NCI-H1048 (cell line): ENCODE measurements at places on chromosomes 11 and 22.
A peak's percentile ranks its signal among the peaks of the same experiment; 100 is the strongest.

GRCh38 chr11:5938603-5938965, 3.5 kb upstream of the OR56A3 start:
- DNase-seq = no peak

DNA sequence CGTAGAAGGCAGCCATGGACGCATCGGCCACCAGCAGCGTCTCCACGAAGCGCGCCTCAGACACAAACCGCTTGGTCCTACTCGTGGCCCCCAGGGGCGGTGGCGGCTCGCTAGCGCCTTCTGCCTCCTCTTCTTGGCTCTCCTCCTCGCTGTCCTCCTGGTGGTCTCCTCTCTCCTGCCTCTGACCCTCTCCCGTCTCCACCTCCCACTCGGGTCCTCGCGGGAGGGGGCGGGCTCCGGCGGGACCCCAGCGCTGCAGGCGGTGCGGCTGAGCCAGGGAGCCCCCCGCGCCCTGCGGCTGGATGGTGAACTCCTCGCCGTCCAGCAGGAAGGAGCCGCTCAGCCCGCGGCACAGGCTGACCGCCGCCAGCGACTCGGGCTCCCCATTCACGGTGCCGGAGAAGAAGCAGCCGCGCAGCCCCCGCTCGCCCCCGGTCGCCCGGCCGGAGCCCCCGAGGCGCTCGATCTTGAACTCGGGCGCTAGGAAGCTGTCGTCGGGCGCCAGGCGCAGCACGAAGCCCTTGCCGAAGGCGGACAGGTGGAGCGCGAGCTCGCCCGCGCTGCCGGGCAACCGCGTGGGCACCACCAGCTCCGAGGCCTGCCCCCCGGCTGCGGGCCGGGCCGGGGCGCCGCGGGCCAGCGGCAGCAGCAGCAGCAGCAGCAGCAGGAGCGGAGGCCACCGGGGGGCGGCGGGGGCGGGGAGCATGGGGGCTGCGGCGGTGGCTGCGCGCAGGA, 661 bp downstream of the ADAMTS8 start:
- DNase-seq = no peak

DNA sequence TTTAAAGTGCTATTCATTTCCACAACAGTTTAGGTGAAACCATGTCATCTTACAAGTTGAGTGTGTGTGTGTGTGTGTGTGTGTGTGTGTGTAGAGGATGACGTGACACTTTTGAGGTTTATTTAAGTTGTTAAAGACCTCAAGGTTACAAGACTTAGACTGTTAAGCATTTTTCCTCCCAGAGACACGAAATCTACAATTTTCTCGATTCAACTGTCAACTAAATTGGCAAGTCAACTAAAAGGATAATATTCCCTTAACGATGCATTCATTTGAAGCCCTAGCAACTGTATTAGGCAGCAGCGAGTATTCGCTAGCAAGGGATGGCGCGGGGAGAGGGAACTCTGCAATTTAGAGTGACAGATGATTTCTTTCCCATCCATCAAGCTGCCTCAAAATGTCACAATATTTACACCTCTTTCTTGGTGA, 17.6 kb upstream of the BDNF start:
- DNase-seq = no peak

DNA sequence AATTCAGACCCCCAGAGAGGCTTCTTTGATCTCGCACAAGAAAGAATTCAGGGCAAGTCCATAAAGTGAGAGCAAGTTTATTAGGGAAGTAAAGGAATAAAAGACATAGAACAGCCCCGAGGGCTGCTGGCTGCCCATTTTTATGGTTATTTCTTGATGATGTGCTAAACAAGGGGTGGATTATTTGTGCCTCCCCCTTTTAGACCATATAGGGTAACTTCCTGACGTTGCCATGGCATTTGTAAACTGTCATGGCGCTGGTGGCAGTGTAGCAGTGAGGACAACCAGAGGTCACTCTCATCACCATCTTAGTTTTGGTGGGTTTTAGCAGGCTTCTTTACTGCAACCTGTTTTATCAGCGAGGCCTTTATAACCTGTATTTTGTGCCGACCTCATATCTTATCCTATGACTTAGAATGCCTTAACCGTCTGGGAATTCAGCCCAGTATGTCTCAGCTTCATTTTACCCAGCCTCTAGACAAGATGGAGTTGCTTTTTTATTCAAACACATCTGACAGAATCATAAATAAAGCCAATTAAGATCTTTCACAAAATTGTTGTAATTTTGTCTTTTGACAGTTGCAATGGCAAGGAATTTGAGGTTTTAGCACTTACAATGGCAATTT, 7.6 kb downstream of the DDIAS start:
- no peak for DNase-seq

DNA sequence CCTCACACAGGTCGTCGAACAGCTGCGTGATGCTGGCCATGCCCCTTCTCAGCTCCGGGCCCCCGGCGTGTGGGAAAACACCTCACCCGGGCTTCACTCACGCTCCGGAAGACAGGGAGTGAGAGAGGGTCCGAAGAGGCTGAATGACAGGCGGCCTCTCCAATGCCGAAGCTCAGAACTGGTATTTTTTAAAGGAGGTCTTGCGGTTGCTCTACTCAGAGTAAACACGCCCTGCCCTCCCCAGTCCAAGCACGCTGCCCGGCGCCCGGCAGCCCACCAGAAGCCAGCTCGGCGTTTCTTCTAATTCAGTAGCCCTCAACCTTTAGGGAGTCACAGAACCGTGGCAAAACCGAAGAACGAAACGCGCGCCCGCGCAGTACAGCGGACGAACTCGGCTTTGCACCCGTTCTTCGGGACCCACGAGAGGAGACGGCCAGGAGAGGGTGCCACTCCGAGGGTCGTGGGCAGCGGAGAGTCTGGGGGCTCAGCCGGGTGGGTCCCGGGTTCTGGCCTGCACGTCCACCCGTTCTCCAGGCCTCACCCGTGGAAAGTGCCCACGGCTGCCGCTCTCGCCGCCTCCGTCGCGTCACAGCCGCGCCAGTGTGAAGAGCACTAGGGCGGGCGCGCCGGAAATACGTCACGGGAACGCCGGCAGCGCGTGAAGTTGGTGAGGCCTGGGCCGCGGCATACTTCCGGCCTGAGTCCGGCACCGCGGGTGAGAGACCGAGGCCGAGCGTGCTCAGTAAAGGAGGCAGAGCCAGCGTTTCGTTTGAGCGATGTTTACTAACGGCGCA, at the start of gene TUBGCP6:
Gene TUBGCP6, minus strand, starts transcription at position 604 of the 794 bp plus-strand sequence. Its CDS starts 564 bp downstream, at position 40.
- DNase-seq = peak; percentile 88

DNA sequence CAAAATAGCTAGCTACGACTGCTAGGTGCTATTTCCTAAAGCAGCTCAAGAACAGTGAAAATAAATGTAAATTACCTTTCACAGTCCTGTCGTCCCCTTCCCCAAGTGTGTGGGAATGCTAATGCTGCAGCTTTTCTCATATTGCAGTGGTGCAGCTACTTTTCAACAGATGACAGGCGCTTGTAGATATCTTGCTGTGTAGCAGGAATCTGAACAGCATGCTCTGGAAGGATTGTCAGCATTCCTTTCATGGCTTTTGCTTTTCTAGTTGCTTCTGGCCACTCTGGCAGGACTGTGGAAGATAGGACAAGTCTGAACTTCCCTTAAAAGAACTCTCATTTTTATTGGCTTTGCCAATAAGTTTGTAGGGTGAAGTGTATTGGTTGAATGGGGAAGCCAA, 18.8 kb downstream of the FAR1 start:
- no peak for DNase-seq

DNA sequence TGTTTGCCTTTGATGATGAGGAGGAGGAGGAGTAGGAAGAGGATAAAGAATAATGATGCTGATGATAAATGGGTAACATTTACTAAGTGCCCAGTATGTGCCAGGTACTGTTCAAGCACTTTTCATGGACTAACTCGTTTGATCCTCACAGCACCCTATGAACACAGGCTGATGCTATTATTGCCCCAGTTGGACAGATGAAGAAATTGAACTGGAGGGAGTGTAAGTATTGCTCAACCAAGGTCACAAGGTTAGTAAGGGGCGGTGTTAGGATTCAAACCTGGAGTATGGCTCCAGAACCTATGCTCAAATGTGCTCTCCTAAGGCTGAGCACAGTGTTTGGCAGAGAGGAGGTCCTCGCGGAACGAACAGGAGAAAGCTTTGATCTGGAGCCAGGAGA, 78.6 kb downstream of the SYN3 start:
- no peak for DNase-seq

GRCh38 chr11:110472858-110473257, 43.1 kb downstream of the FDX1 start:
- DNase-seq = no peak

- DNase-seq = peak; percentile 29
Measured at GRCh38 chr11:42524534-42525227, 787.1 kb upstream of the API5 start.

DNA sequence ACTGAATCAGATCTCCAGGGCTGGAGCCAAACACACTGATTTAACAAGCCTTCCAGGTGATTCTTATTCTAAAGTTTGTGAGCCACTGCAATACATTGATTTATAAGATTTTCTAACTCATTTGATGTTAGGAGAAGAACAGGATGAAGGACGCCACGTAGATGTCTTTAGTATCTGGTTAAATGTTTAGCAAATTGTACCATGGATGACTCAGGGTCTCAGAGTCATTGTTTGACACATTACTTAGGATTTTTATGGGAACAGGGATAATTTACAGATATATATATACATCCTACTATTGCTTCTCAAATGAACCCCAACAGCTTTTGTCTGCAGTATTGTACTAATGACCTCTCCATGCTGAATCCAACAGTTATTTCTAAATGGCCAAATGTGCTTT, 143.1 kb upstream of the DDI1 start:
- no peak for DNase-seq

- DNase-seq = no peak
Measured at GRCh38 chr11:59643390-59643789, 25.4 kb downstream of the PATL1 start.

DNA sequence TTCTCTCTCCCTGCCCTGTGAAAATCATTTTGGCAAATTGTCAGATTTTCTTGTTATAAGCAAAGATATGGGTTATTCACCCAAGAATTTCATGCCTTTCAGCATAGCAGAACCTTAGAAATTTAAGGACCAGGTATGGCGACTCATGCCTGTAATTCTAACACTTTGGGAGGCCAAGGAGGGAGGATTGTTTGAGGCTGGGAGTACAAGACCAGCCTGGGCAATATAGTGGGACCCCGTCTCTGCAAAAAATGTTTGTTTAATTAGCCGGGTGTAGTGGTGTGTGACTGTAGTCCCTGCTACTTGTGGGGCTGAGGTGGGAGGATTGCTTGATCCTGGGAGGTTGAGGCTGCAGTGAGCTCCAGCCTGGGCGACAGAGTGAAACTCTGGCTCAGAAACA, 27.6 kb downstream of the APLP2 start:
- no peak for DNase-seq

DNA sequence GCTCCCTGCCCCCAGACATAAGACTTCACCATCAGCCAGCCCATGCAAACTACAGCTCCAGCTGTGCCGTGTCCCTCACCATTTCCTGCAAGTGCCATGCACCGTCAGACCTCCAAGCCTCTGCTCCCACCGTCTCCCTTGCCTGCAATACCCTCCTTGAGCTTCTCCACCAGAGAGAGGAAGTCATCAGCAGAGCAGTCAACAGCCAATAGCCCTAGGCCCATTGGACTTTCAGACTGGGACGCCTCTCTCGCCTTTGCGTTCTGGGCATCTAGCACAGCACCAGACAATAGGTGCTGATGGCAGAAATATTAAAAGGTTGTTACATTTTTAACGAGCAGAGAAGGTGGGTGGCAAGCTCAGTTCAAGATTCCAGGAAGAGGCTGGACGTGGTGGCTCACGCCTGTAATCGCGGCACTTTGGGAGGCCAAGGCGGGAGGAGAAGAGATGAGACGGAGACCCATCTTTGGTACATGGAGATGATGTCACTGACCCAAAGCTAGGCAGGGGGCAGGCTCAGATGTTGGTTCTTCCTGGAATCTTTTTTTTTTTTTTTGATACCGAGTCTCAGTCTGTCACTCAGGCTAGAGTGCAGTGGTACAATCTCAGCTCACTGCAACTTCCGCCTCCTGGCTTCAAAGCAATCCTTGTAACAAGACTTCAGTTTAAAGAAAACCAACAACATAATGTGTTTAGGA, 31.9 kb downstream of the SCGB1A1 start:
- DNase-seq = no peak

DNA sequence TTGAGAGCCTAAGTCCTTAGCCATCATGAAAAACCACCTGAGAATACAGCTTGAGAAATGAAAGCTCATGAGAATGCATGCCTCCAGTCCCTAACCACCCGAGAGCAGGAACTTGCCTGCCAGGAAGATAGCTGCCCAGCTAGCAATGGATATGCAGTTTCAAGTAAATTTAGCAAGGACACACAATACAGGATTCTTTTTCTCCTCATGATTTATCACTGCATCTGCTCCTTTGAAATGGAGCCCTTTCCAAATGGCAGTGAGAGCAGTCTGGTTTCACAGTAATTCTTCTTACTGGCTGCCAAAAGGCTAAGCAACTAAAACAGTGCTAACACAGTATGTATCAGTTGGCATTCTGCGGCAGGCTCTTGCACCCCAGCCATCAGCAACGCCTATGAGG, 109.9 kb downstream of the MICAL3 start:
- DNase-seq = no peak

DNA sequence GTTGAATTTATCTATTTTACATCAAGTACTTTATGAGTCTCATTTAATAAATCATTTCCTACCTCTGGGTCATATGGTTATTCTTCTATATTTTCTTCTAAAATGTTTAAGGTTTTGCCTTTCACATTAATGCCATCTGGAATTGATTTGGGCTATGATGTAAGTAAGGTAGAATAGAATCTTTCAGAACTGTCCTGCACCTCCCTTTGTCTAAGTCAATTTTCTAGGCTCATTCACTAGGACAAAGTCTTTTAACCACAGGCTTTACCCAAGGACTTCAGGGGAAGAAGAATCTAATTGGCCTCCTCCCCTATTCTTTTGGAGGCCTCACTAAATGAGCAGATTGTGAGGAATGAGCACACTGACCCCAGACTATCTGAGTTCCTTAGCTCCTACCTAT, 146.0 kb downstream of the BBOX1 start:
- DNase-seq = no peak

DNA sequence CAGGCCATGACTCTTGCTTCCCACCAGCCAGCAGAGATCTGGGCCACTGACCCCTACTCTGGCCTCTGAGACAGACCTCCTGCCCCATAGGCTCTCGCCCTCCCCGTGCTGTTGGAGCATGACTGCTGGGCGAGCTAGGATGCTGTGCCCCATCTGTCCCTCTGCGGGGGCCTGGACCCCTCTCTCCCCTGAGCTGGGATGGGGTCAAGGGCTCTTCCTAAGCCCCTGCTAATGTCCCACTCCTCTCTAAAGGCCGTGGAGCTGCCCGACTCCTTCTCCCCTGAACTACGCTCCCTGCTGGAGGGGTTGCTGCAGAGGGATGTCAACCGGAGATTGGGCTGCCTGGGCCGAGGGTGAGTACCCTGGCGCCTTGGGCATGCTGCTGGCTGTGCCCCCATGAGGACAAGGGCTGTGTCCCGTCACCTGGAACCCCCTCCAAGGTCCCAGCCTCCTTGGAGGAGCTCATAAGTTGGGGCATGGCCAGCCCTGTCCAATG, 6.2 kb upstream of the ANKRD13D start:
- no peak for DNase-seq

DNA sequence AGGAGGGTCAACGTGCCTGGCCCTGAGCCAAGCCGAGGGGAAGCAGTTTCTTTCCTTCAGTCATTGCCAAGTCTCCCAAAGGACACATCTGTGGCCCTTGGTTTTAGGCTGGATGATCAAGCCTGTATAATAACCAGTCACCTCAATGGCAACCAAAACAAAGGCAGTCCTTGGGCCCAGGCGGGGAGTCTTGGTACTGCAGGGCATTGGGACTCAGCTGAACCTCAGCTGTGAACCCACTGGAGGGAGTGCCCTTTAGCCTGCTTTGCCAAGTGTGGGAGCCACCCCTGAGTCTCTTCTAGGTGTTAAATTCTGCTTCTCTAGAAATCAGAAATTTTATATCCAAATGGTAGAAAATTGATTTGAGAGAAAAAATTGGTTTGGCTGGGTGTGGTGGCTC, 36.9 kb downstream of the CPT1A start:
- no peak for DNase-seq

GRCh38 chr11:32895471-32895870, 2.9 kb downstream of the QSER1 start:
- no peak for DNase-seq
